Fibroblast of pulmonary artery (primary cell): ENCODE measurements at places on chromosomes 7 and 10.
A peak's percentile ranks its signal among the peaks of the same experiment; 100 is the strongest.

DNA sequence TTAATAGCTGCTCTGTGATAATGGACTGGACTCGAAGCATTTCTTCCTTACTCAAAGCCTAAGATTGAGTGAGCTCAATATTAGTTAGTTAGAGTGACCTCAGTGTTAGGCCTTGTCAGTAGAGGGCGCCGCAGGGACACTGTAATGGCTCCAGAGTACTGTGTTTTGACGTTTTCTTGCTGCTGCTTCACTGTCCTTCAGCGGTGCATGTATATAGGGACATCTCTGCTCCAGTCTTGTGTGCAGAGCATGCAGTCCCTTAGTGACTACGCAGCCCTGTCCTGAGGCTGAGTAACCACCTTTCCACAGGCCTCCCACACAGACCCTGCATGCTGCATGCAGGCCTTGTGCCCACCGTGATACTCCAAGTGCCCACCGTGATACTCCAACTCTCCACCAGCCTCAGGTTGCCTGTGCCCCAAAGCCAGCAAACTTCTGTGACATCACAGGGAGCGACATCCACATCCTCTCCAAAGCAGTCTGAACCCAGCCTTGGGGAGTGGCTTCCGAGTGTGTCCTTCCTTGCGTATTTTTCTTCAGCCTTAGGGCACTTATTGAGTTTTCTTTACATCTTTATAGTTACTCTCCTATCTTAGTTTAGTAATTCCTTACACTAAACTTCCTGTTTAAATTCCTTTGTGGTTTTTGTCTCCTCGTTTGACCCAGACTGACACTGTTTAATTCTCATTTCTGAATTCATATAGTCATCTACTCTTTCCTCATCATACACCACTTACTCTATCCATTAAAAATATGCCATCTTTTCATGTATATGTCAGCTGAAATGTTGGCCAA is 118.2 kb downstream of the JAZF1 start:
- DNase-seq, result peak; percentile 74

- no peak for DNase-seq
These were observed 87.0 kb downstream of the VIPR2 start for GRCh38 chr7:159057647-159058046.

DNA sequence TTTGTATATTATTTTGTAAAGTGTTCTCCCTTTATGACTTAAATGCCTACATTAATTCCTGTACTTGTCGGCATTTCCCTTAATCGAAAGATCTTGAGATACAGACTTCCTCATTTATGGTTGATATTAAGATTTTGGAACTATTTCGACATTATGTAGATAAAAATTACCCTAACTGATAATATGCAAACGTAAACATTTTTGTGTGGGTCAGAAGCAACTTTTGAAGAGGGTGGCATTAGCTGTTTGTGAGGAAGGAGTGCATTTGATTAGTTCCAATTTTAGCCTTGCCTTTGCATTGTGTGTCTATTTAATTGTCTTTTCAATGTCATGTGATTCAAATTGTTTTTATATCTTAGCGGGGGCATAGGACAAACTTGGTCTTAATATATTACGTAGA is 114.7 kb downstream of the BICC1 start:
- no peak for DNase-seq

DNA sequence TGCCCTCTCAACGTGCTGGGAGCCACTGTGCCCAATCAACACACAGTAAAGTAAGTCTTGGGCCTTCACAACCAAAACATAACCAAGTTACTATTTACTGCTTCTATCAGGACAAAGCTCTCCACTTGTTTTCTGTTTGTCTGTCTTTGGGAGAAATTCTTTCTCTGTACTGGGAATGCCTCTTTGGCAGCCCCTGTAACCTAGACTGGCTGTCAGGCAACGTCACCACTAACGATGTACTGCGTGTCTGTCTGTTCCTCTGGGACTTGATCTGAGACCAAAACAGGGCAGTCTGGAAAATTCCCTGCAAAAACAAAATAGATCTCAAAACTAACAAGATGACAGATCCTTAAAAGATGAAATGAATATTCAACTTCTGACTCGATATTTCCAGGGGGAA is 113.0 kb downstream of the SMURF1 start:
- DNase-seq, result no peak

DNA sequence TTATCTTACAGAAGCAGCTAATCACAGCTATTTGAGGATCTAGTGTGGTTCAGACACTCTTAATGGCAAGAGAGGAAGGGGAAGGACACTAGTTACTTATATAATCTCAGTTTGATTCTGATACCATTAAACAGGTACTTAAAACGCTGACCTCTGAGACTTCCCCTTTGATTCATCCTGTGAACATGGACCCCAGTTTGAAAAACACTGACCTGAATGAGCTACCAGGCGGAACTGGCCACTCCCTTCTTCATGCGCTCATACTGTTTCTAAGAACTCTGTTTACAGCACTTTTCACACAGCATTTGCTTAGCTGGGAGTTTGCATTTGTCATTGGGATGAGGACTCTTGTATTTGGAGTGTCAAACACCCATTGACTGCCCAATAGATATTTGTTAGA is 45.7 kb downstream of the BEND7 start:
- no peak for DNase-seq

DNA sequence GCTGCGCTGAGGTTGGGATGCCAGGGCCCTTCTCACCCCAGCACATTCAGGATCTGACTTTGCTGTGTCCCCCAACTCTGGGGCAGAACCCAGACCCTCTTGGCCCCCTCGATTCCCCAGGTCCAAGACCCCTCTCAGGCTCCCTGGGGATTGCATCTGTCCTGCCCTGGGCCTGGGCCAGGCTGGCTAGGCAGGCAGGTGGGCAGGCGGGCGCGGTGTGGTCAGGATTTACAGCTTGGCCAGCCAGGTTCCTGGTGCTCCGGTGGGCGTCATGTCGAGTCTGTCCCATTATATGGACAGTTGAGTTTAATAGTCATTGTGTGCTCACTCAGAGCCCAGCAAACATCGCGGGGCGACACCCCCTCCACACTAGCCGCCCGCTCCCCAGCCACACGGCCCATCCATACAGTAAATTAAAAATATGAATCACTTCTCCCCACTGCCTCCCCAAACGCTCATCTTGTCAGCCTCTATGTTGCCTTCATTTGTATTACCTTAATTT is 23.5 kb downstream of the POLL start:
- no peak for DNase-seq

GRCh38 chr7:25583621-25584020 is 355.3 kb upstream of the NPVF start:
- DNase-seq, result no peak

DNA sequence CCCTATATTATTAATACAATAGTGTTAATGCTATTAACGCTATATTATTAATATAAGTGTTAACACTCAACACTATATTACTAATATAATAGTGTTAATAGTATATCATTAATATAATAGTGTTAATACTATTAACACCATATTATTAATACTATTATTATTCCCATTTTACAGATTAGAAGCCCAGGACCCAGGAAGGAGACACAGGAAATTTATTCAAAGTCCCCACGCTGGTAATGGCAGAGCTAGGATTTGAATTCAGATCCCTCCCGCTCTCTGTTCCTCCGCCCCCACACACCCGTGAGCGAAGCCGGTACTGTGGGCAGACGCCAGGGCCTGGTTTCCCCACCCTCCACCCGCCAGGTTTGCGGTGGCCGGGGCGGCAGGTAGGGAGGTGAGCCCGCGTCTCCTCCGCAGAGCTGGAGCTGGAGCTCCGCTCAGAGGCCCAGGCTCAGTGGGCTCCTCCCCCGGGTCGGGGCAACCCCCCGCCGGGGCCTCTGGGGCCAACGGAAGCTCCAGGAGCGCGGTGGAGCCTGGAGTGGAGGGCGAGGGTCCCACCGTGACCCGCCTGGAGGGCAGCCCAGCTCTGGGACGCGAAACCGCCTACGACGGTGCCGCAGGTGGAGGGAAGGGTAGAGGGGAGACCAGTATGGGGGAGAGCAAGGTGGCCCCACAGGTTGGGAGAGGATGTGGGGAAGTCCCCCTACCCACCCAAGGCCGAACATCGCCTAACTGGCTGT is at the start of gene TMEM225B:
Gene TMEM225B (plus strand): TSS at position 506 of the 740 bp plus-strand sequence. CDS start 6,122 bp downstream, outside the sequence.
- DNase-seq, result no peak

DNA sequence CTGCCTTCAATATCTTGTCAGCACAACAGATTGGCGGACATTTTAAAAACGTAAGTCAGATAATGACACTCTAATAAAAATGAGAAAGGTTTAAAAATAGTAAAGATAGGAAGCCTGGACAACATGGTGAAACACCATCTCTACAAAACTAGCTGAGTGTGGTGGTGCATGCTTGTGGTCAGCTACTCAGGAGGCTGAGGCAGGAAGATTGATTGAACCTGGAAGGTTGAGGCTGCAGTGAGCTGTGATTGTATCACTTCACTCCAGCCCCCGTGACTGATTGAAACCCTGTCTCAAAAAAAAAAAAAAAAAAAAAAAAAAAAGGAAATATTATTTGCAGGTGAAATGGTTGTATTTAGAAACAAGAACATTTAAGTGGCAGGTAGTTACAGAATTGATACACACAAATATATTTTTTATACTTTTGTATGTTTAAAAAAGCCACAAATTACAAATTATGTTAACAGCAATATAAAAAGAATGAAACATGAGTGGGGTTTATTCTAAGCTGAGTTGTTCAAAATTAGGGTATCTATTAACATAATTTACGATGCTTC is 141.9 kb downstream of the ADK start:
- peak; percentile 55 for DNase-seq

- peak; percentile 82 for DNase-seq
These were observed 10.5 kb upstream of the TTYH3 start for GRCh38 chr7:2621061-2621828.

- DNase-seq, result peak; percentile 60
These were observed 88.8 kb downstream of the TFEC start for GRCh38 chr7:115941703-115942268.

DNA sequence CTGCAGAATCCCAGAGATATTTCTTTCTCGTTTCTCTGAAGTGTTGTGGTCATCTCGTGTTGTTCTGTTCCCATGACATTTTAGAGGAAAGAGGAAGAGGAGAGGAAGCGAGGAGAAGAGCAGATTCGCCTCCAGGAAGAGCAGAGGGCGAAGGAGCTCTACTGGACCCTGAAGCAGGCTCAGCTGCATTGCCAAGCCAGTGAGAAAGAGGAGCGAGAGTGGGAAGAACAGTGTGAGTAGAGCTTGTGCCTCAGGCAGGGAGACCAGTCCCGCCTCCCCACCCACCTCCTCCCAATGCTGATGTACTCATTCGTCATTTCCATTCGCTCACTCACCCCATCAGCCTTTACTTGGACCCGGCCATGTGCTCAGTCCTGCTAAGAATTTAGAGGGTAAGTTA is 50.8 kb downstream of the SH2D4B start:
- DNase-seq, result no peak

GRCh38 chr7:117975476-117975875 is 102.2 kb upstream of the CTTNBP2 start:
- no peak for DNase-seq

- peak; percentile 17 for DNase-seq
These were observed 265.4 kb downstream of the SKIDA1 start for GRCh38 chr10:21260066-21260465.

GRCh38 chr7:146700015-146700560 is 583.5 kb downstream of the CNTNAP2 start:
- DNase-seq, result no peak

DNA sequence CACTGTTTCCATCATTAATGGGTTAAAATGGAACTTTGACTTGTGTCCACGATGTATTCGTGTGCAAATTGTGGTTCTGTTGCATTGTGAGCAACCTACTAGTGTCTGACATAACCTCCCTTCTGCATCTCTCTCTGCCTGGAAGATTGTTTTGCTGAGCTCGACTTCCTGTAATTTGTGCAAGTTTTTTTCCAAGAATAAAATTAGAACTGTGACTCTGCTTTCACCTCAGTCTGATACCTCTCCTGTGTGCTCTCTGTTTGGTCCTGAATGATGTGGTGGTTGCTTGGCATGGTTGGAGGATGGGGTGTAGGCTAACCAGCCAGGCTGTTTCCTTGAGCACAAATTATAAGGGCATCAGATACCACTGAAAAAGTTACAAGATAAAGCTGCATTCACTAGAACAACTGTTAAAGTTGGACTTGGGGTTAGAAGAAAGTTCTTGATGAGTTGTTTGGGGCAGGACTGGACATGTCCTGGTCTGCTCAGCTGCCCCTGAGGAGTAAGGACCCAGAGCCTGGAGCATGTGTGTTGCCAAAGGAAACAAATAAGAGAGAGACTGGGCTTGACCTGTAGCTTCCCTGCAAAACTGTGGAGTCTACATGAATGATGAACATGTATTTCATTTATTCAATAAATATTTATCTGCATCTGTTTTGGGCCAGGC is 1.9 kb upstream of the VOPP1 start:
- DNase-seq, result peak; percentile 40

GRCh38 chr7:12709726-12710502 is 22.5 kb downstream of the ARL4A start:
- peak; percentile 69 for DNase-seq

- DNase-seq, result no peak
These were observed 90.0 kb upstream of the PAX2 start for GRCh38 chr10:100655326-100655759.

DNA sequence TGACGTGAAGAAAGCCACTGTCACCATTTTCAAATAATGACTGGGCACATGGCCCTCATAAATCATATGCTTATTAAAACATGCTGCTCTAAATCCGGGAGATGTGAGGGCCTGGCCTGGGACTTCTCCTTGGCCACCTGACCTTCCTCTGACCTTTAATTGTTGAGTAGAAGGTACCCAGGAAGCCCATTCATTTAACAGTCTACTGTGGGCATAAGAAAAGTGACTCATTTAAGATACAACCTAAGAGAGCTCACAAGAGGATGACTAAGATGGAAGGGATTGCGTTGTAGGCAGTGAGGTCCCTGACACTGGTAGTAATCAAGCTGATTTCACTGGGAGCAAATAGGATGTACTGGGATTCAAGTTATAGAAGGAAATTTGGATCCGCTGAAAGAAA is 203.4 kb upstream of the GPR26 start:
- no peak for DNase-seq

DNA sequence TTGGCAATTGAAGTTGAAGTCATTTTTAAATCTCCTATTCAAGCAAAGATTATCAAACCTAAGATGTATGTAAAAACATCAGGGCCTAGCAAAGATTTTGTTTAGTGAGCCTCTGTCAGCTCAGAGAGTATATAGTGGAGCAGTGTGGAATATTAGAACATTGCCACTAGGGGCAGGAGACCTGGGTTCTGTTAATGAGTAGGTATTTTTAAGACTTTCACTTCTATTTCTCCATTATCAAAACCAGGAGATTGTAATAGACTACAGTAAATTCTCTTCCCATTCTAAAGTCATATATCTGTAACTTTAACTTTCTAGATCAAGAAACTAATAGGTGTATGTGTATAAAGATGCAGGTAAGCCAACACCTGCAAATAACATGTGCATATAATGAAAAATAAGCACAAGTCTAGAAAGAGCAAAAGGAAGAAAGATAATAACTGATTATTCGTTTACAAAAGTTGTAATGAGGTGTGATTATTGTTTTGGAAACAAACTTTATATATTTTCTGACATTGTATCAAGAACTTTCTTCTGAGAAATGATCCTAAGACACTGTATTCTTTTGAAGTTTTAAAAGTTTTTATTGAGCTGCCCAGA is 64.4 kb downstream of the KCND2 start:
- peak; percentile 4 for DNase-seq
